ENCODE measurements at places on chromosomes 6 and 20.

- DNase-seq: no peak
These were observed 31.4 kb upstream of the TASP1 start for GRCh38 chr20:13670160-13670559.

GRCh38 chr6:130111031-130111430, 92.7 kb downstream of the L3MBTL3 start:
- DNase-seq: no peak

DNA sequence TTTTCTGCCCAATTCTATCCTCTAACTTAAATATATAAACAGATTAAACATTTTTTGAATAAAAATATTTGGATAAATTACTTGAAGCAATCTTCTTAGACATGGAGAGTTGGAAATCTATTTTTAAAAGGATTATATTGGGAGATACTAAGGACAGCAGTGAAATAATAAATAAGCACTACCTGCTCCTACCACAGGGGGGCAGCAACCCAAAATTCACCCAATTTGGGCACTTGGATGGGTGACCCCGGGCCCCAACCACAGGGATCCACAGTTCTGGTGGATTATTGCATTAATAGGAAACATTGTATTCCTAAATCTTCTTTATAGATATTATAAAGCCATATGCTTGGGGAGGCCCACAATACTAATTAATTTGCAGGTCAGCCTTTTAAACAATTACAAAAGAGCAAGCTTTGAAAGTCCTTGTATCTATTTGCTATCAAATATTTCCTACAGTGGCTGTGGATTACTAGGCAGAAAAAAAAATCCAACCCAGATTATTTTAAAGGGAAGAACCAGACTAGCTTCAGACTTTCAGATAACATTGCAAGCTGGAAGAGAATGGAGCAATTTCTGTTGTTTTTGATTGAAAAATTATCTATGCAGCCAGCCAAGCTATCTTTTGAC, 66.4 kb upstream of the PDE10A start:
- no peak for DNase-seq

- no peak for DNase-seq
These were observed 17.1 kb downstream of the ISM1 start for GRCh38 chr20:13238001-13238653.

DNA sequence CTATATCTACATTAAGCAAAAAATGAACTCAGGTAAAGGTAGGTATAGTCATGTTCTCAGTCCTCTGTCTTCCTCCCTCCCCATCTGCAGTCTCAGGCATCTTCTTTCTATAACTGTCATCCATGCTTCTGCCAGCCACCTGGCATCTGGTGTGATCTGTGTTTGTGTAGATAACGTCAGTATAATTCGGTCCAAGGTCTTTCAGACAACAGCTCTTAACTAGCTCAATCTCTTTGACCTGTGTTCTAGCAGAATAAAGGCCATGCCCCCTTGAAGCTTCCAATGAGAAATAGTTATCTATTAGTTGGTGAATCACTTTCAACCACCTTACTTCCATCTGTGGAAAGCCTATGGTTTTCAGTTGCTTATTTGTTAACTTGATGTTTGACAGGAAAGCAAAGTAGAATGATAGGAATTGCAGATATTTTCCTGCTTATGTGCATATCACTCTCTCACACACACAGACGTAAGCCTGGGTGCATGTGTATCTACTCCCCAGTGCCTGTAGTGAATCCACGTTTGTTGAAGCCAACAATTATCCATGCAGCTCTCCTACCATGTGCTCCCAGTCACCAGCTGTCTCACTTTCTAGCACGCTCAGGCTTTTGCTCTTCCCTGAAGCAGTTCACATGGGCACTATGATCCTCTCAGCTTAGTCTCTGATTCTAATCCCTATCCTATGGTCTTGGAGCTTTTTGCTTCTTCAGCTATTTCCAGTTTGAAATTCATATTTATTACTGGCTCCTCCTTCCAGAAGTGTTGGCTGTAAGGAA, 433.7 kb upstream of the MANEA start:
- DNase-seq: no peak

GRCh38 chr6:168272415-168273325, 46.9 kb downstream of the DACT2 start:
- no peak for DNase-seq

GRCh38 chr6:119323478-119323877, 26.1 kb downstream of the MAN1A1 start:
- DNase-seq: no peak

DNA sequence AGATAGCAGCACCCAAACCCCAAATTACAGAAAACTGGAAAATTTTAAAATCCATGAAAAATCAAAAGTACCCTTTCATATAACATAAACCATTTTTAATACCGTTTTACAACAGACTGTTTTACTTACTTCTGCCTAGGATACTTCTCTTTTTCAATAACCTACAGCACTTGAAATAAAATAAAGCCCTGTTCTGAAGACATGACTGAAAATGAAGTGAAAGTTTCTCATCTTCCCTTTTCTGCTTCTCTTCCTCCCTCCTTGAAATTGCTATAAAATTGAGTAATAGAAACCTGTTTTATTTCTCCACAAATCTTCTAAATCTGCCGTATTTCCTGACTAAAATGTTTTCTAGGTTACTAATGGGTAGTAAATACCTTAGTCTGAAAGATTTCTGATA, 20.3 kb downstream of the MMS22L start:
- no peak for DNase-seq

- no peak for DNase-seq
These were observed 179.1 kb downstream of the TFAP2C start for GRCh38 chr20:56808117-56808725.

DNA sequence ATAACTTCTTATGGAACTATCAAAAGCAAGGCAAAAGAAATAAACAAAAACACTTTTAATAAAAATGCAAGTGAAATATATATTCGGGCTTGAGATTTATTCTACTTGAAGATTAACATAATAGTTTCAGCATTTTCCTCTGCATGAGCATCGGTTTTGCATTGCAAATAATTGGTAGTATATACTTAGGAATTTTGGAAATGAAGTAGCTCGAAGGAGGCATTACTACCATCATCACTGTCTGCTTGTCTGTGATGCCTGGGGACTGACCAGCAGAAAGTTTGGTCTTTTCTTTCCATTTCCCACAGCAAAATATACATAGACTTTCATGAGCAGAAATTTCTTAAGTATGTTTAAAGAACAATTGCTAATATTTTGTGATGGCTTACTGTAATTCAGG, 570.7 kb downstream of the HTR1B start:
- DNase-seq: no peak

DNA sequence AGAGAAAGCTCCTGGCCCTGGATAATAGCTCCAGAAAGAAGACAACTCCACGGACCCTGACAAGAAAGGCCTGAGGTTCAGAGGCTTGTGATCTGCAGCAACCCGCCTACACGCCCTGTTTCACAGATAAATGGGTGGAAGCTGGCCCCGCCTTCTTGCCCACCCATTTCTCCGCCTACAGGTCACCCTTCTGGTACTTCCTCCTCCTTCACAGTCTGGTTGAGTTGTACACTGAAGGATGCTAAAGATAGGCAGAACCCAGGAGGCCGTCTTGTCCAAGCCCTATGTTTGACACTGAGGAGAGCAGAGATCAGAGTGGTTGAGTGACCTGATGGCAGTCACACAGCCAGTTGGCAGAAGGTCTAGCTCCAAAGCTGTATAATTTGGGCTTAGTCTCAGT, 34.2 kb upstream of the MDGA1 start:
- peak; percentile 31 for DNase-seq

- DNase-seq: no peak
These were observed 44.2 kb upstream of the TMEM217 start for GRCh38 chr6:37302086-37302686.

DNA sequence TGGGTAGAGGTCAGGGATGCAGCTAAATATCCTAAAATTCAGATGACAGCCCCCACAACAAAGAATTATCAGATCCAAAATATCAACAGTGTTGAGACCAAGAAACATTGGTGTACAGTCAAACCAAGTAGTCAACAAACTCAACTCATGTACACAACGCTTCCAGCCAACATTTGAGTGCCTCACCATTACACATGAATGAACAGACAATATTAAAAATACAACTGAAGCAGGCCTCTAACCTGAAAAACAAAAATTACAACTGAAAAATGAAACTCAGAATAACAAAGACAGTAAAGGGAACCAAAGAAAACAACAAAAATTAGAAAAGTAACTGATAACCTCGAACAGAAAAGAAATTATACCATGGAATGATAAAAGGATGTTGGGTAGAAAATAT, 46.2 kb downstream of the HACE1 start:
- DNase-seq: no peak

DNA sequence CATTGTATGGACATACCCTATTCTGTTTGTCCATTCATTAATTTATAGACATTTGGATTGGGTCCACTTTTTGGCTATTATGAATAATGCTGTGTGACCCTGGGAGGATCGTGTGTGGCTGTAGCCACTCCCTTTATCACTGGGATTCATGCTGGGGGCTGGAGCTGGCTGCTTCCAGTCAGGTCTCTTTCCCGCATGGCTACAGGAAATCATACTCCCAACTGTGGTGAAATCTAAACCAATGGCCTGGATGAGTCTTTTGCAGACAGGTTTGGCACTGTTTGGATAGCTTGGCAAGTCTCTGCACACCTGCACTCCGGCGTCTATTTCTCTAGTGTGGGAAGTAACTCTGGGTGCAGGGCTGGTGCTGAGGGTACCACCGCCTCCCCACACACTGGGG, 80.4 kb downstream of the RIN2 start:
- no peak for DNase-seq

GRCh38 chr6:37222125-37222967, 35.2 kb upstream of the TBC1D22B start:
- peak; percentile 40 for DNase-seq

DNA sequence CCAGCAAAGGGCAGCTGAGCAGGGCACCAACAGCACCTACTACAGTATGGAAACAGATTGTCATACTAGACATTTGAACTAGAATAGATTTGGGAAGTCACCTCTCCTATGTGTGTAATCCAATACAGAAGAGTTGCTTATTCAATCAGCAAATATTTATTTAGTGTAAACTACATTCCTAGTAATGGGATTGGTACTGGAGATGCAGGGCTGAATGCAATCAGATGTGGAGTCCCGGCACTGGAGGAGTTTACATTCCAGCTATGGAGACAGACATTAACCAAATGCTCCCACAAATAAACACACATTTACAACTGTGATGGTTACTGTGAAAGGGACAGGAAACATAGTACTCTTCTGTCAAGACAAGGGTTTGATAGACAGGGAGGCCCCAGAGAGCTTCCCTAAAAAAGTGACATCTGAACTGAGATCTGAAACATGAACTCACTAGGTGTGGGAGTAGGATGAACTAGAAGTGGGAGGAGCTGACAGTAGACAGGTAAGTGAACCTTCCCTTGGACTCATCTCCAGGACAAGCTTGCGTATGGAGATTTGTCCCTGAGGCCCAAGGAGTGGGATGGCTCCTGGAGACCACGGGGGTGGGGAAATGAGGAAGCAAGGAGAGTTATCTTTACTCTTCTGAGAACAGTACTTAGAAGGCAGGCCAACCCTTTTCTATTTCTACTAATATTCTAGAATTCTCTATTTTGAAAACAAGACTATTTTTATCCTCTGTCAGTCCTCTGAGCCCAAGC, 420.5 kb downstream of the MAFB start:
- no peak for DNase-seq

GRCh38 chr20:40540166-40540565, 148.9 kb downstream of the MAFB start:
- DNase-seq: no peak

GRCh38 chr6:23478312-23478711, 647.7 kb upstream of the NRSN1 start:
- DNase-seq: no peak

DNA sequence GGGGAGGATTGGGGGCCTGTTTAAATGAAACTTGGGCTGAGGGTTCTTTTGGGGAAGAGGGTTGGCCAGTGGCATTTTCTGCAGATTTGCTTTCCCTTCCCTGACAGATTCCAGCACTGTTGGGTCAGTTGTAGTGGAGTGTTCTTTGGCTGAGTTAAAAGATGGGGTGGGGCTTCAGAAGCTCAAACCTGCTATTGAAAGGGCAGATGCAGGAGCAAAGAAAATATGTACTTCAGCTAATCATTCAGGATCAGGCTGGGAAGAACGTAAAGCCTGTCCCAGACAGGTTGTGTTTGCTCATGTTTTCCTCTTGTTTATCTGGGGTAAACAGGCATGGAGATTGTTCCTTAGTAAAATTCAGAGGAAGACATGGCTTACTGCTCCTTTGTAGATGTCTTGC, 2.5 kb downstream of the SASH1 start:
- DNase-seq: no peak

GRCh38 chr6:143270026-143270425, 180.5 kb downstream of the ADAT2 start:
- no peak for DNase-seq

GRCh38 chr20:34560141-34560523, 1.6 kb downstream of the MAP1LC3A start:
- no peak for DNase-seq

- no peak for DNase-seq
These were observed 623 bp downstream of the MYBL2 start for GRCh38 chr20:43667341-43668132.

GRCh38 chr6:105569706-105570105, 166.8 kb upstream of the PREP start:
- DNase-seq: no peak

DNA sequence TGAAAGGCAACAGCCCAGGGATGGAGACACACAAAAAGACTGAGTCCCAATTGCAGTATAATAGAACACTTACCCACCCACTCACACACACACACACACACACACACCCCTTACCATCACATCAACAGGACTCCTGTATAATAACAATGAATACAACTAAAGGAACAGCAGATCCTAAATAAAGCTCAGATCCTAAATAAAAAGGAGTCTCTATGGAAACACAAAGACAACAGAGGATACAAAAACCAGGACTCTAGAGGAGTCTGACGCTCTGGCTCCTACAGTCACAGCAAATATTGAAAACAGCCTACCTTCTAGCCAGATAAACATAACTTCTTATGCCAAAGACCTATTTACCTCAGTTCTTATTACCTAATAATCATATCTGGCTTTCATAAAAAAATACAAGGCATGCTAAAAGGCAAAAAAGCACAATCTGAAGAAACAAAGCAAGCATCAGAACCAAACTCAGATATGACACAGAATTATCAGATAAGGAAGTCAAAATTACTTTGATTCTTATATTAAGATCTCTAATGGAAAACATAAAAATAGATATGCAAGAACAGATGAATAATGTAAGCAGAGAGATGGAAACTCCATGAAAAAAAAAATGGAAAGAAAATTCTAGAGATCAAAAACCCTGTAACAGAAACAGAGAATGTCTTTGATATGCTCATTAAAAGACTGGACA, 134.9 kb downstream of the MMUT start:
- no peak for DNase-seq

DNA sequence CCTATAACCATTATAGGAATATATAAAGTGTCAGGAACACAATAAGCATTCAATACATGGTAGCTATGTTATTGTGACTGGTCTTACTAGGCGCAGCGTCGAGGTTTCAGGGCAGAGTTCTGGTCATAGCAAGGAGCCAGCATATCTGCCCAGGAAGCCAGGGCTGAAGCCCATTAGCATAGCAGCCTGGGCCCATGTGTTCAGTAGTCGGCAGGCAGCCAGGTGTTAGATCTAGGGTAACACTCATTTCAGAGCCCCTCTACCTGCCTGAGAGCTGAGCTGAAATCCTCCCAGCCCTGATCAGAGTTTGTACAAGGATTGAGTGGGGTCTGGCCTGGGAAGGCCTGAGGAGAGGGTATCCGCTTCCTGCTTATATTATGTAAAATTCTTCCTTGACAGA, 32.1 kb downstream of the C20orf173 start:
- DNase-seq: no peak

Measured in activated T-helper 9 cell treated with anti-CD3 and anti-CD28 coated beads, Interleukin-2, amount 50 U/mL, for 16 hours (primary cell).